Activated naive CD8-positive, alpha-beta T cell treated with anti-CD3 and anti-CD28 coated beads, Interleukin-2, amount 10 ng/mL, durations not matched to agents 7 days and 5 days (primary cell): ENCODE measurements at places on chromosomes 12 and 14. TPM values are rescaled to one million over a fixed set of nuclear protein-coding genes. Genes with fewer than 3 reads are reported as not detected.

DNA sequence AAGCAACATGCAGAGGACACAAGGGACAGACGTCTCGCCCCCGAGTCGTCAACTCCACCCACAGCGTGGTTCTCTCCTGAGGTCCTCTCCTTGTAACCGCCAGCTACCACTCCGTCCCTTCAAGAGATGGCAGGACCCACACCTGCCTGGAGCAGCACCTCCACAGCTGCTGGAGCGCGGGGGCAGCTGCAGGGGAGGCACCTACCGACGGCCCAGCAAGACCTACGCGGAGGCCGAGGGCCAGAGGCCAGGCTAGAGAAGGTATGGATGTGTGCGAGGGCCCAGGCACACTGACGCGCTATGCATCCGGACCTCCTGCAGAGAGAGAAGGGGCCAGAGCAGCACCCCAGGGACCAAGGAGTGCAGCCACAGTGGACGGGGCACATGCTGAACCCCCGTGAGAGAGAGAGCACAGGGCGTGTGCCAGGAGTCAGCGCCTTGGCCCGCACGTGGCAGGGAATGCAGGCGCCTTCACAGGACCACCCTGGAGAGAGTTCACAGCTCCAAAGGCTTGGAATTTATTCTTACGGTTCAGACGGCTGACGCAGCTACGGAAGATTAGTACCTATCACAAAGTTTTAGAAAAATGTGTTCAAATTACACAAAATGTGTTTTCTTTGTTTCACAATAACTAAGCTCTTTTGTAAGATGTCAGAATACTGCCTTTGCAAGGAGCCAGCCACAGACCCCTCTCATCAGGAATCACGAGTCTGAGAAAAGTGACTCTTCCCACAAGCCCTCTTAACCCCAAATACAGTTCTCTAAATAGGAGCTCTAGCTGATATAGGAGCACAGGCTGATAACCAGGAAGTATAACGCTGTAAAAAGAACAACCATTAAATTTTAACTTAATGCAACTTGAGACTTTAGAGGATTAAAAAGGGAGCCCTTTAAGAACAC is 36.8 kb downstream of the CDC42BPB start:
- H3K4me1 ChIP-seq, result no peaks in the 10 kb centered on the region
- H3K4me3 ChIP-seq, result no peak overlapping the region
- no peaks in the 10 kb centered on the region for H3K36me3 ChIP-seq
- H3K27ac ChIP-seq, result no peak overlapping the region
- H3K27me3 ChIP-seq, result peaks cover 6% of the 10 kb centered on the region

- no peak for DNase-seq
- H3K27me3 ChIP-seq, result peaks cover 11% of the 10 kb centered on the region
- no peaks in the 10 kb centered on the region for H3K4me1 ChIP-seq
- H3K36me3 ChIP-seq, result no peaks in the 10 kb centered on the region
- no peak overlapping the region for H3K4me3 ChIP-seq
Measured at GRCh38 chr14:74952180-74952665, 3.2 kb downstream of the PGF start.

- no peak overlapping the region for H3K4me3 ChIP-seq
- H3K36me3 ChIP-seq, result no peaks in the 10 kb centered on the region
- H3K27me3 ChIP-seq, result no peaks in the 10 kb centered on the region
- DNase-seq, result no peak
- no peak overlapping the region for H3K27ac ChIP-seq
Measured at GRCh38 chr12:72540811-72541210, 268.6 kb downstream of the TRHDE start.

DNA sequence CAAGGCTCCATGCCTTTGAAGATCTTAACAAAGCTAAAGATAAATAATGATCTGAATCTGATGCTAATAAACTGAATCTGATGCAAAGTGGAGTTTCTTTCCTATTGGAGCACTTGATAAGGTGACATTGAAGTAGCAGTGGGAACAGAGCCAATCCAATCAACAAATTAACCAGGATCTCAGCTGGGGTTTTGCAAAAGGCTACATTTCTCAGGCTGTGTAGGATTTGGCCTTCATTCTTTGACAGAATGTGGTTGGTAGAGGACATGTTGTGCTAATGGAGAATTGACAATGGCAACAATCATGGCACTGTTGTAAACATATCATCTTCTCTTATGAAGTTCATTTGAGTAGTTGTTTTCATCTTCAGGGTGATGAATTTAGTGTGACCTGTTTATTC is 164.9 kb downstream of the CCDC91 start:
- no peak overlapping the region for H3K27ac ChIP-seq
- H3K27me3 ChIP-seq, result no peaks in the 10 kb centered on the region
- DNase-seq, result no peak
- H3K4me1 ChIP-seq, result peaks cover 2% of the 10 kb centered on the region

DNA sequence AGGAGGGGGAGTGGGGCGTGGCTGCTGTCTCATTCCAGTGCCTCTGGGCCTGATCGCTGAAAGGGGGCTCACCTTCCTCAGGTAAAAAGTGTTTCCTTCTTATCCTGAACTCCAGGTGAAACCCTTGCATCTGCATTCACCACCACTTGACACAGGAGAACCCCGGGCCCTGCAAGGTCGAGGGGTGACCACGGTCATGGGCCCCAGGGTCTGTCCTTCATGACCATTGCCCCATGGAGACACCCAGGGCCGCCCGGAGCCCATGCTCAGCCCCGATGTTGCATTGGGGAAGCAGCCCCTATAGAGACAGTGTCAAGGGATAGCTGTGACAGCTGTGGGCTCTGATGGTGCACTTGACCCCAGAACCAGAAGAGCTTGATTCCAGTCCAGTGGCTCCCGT is 34.4 kb upstream of the DYNC1H1 start:
- H3K4me1 ChIP-seq, result no peaks in the 10 kb centered on the region
- peaks cover 3% of the 10 kb centered on the region for H3K36me3 ChIP-seq
- no peak for DNase-seq

DNA sequence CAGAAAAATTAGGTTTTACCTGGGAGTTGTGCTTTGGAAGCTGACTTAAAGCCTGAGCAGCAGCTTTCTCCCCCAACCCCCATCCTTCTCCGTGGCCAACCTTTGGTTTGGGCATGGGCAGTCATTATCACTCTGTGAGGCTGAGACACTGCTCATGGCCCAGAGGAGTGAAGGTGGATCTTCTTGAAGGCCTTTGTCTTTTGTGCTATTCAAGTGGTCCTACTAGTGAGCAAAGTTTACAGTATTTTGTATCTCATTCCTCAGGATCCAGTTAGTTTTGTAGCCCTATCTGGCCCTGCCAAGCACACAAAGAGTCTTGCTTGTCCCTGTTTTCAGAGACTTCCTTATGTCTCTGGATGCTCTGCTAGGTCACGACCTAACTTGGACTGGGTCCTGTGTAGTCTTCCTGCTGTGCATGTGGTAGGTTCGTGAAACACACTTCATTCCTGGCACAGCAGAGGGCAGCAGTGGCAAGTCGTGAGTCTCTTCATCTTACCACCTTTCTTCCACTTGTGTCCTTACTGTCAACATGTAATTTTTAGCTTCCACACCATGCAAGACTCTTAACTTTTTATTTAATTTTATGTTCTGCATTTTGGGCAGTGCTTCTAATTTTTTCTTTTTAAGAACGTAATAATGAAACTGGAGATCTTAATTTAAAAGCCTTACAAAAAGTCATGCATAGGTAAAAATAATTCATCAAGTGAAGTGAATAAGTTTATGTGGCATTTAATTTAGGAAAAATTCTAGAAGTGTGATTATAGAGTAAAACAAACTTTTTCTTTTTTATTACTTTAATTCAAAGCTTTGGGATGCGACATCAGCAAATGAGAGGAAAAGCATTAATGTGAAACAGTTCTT is 53.7 kb downstream of the APAF1 start:
- peaks cover 15% of the 10 kb centered on the region for H3K36me3 ChIP-seq
- peak overlapping the region; percentile 22 for H3K27ac ChIP-seq
- no peak for DNase-seq
- H3K27me3 ChIP-seq, result no peaks in the 10 kb centered on the region
- no peak overlapping the region for H3K4me3 ChIP-seq

DNA sequence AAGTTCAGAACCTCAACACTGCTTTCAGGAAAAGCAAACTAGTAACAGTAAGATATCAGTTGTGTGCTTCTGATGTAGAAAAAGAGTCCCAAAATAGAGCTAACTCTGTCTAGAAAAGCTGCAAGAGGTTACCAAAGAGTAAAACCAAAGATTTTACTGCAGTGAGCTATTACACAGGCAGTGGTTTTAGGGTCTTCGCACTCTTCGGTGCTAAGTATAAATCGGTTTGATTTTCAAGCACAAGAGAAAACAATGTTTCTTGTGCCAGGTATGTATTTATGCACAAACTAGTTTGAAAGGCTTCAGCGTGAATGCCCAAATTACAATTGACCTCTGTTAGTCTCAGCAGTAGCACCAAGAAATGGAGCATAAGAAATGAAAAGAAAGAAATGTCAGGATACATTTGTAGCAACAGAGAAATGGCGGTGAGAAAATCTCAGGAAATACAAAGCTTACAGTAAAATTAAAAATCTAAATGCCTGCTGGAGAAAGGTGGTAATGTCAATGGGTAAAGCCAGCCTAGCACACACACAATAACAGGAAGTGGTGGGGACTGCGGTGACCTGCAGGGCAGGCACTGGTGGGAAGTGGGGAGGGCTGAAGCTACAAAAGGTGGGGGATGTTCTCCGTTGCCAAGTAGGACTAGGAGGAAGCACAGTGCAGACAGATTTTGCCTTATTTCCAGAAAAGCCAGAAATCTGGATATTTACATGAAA is 18.0 kb upstream of the DYRK2 start:
- H3K27me3 ChIP-seq, result peaks cover 3% of the 10 kb centered on the region
- peaks cover 30% of the 10 kb centered on the region for H3K36me3 ChIP-seq
- H3K4me3 ChIP-seq, result peak overlapping the region; percentile 72
- H3K27ac ChIP-seq, result peak overlapping the region; percentile 94
- DNase-seq, result peak; percentile 88

- DNase-seq, result no peak
- no peaks in the 10 kb centered on the region for H3K36me3 ChIP-seq
- H3K27me3 ChIP-seq, result no peaks in the 10 kb centered on the region
- no peak overlapping the region for H3K4me3 ChIP-seq
- H3K4me1 ChIP-seq, result no peaks in the 10 kb centered on the region
Measured at GRCh38 chr14:33545696-33546095, 405.2 kb downstream of the EGLN3 start.

- peak overlapping the region; percentile 93 for H3K4me3 ChIP-seq
- H3K27ac ChIP-seq, result no peak overlapping the region
- H3K36me3 ChIP-seq, result no peaks in the 10 kb centered on the region
- peaks cover 22% of the 10 kb centered on the region for H3K4me1 ChIP-seq
- H3K27me3 ChIP-seq, result no peaks in the 10 kb centered on the region
Measured at GRCh38 chr12:79936670-79937069, 1.8 kb upstream of the PPP1R12A start.

DNA sequence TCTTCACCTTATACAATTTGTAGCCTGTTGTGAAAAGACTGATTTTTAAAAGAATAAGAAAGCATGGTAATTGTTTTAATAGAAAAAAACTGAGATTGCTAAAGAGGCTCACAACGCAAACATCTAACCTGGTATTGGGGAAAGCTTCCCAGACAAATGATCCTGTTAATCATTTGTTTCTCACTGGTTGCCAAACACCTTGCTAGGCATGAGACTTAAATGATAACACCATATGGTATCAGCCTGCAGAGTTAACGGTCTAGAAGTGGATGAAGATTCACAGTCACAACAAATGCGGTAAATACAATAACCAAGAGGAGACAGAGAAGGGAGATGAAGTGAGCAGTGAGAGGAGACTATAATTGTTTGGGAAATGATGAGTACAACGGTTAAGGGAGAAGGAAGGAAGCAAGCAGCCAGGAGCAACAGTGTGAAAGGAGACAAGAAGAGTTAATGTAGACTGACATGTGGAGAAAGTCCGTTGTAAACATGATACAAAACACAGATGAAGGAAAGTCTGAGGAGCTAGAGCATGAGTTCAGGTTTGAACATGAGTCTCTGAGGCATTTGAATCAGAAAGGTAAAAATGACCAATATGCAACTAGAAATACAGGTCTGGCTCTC is 19.8 kb downstream of the GXYLT1 start:
- DNase-seq, result no peak
- no peaks in the 10 kb centered on the region for H3K27me3 ChIP-seq
- no peak overlapping the region for H3K27ac ChIP-seq
- H3K4me1 ChIP-seq, result peaks cover 3% of the 10 kb centered on the region
- H3K36me3 ChIP-seq, result peaks cover 4% of the 10 kb centered on the region

- H3K36me3 ChIP-seq, result no peaks in the 10 kb centered on the region
- H3K27me3 ChIP-seq, result peaks cover 70% of the 10 kb centered on the region
- no peak overlapping the region for H3K4me3 ChIP-seq
- no peak for DNase-seq
- no peak overlapping the region for H3K27ac ChIP-seq
Measured at GRCh38 chr12:114700392-114701103, 16.6 kb upstream of the TBX3 start.

GRCh38 chr12:50182461-50182860 is 15.3 kb upstream of the CERS5 start:
- H3K27me3 ChIP-seq, result no peaks in the 10 kb centered on the region
- H3K36me3 ChIP-seq, result no peaks in the 10 kb centered on the region
- peaks cover 16% of the 10 kb centered on the region for H3K4me1 ChIP-seq
- H3K4me3 ChIP-seq, result no peak overlapping the region
- DNase-seq, result no peak
- H3K27ac ChIP-seq, result no peak overlapping the region

DNA sequence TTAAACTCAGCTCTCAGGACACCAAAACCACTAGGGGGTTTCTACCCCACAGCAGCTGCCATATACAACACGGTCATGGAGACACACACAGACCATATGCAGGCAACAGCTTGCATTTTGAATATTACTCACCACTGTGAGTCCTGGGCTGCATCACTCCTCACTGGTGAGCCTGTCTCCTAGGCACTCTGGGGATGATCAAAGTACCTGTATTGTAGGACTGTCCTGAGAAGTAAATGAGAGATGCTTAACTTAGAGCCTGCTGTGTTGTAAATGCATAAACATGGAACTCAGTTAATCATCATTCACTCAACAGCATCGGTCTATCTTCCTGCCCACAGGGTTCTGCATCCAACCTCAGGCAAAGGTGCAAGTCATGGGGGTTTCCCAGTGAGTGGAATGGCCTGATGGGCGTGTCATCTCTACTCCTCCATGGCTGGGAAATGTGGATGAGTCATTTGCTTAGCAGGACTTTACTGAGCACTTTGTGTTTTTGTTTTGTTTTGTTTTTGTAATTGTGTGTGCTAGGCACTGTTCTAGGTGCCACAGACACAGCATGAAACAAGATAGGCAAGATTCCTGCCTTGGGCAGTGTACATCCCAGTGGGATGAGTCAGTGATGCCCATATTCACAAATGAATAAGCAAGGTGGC is 1141.2 kb upstream of the TMEM132C start:
- peaks cover 2% of the 10 kb centered on the region for H3K27me3 ChIP-seq
- no peaks in the 10 kb centered on the region for H3K36me3 ChIP-seq
- DNase-seq, result no peak
- H3K4me1 ChIP-seq, result no peaks in the 10 kb centered on the region

GRCh38 chr12:52121824-52122539 is 42.5 kb downstream of the SMIM41 start:
- DNase-seq, result peak; percentile 76
- no peak overlapping the region for H3K27ac ChIP-seq
- no peak overlapping the region for H3K4me3 ChIP-seq
- H3K36me3 ChIP-seq, result no peaks in the 10 kb centered on the region
- peaks cover 21% of the 10 kb centered on the region for H3K4me1 ChIP-seq
- H3K27me3 ChIP-seq, result peaks cover 13% of the 10 kb centered on the region

GRCh38 chr12:63423839-63424238 is 244.5 kb downstream of the DPY19L2 start:
- peaks cover 7% of the 10 kb centered on the region for H3K27me3 ChIP-seq
- H3K27ac ChIP-seq, result no peak overlapping the region
- no peak overlapping the region for H3K4me3 ChIP-seq
- peaks cover 2% of the 10 kb centered on the region for H3K4me1 ChIP-seq
- DNase-seq, result no peak

Gene C12orf56
- total RNA-seq, result not detected

Gene FGD4
- 1.4 TPM for total RNA-seq

Gene TUBA1B
- 1,389 TPM for total RNA-seq

Gene SYT1
- not detected for total RNA-seq

Gene LTBR
- total RNA-seq, result 0.61 TPM

Gene VRTN
- not detected for total RNA-seq

Gene C3AR1
- 7.8 TPM for total RNA-seq

Gene MAP3K9
- total RNA-seq, result 8.9 TPM

Gene CELA1
- not detected for total RNA-seq
